ENCODE measurements at places on chromosomes 13 and 19.

DNA sequence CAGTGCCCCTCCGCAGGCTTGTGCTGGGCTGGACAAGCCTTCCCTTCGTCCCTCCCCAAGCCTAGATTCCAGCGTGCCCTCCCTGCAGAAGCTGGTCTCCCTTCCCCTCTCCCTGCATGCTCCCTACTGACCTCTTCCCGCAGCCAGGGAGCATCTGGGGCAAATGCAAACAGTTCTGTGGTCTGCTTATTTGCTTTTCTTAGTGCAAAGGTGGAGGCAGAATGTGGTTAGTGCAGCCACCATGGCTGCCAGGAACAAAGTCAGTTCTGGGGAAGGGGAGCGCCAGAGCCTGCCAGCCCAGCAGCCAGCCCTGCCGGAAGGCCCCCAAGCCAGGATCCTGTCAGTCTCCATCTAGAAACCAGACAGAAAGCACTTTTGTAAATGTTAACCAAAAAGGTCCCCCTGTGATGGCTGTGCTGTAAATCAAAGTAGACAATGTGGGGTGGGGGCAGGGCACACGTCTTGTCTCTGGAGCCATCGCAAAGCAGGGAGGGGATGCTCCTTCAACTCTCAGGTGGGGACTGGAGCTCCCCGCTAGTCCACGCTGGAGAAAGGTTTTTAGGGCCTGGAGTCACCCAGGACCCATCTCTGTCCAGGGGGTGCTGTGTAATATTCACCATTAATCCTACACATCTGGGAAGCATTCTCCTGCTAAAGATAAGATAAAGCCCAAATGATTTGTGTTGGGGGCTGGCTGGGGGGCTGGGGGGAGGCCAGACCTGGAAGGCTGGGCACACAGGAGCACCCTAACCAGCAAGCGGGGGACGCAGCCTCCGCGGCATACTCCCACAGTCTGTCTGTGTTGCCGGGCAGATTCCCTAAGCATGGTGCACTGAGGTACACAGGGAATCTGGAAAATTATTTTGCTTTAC is 30.9 kb downstream of the SERP2 start:
- DNase-seq: no peak

- no peak for DNase-seq
Measured at GRCh38 chr19:55536951-55537740, at the start of gene SBK2. Gene SBK2, minus strand, starts transcription at chr19:55537133. Its CDS starts 839 bp downstream, at chr19:55536294.

DNA sequence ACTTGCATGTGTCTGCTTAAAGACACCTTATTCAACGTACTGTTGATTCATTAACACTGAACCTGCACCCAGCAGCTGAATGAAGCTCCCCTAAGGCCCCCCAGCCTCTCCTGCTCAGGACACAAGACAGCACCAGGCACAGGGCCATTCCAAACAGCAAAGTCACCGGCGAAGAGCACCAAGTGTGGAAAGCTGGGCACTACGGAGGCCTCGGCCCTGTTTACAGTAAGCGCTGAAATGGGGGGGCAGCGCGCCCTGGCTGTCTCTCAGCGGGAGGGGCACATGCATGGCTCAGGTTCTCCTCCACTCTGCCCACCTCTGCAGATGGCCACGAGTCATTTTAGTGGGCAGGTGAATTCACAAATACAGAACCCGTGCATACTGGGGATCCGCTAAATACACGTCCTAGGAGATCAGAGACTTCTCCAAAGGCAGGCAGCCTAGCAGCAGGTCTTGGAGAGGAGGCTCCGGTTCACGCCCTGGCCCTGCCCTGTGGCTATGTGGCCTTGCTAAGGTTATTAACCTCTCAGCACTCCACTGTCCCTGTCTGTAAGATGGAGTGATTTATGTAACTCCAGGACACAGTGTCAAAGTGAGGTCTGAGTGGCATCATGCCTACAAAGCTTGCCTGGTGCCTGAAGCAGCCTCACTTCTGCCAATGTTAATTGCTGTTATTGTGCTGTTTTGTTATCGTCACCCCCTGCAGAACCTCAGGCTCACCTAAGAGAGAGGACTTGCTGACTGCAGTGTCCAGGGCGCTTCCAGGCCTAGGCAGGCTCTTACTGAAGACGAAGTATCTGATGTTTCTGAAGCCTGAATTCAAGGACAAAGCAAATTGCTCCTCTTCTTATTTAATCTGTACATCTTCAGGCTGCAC is 207.4 kb upstream of the SOX1 start:
- DNase-seq: no peak

GRCh38 chr13:99467764-99468163 is 33.5 kb upstream of the TM9SF2 start:
- no peak for DNase-seq

DNA sequence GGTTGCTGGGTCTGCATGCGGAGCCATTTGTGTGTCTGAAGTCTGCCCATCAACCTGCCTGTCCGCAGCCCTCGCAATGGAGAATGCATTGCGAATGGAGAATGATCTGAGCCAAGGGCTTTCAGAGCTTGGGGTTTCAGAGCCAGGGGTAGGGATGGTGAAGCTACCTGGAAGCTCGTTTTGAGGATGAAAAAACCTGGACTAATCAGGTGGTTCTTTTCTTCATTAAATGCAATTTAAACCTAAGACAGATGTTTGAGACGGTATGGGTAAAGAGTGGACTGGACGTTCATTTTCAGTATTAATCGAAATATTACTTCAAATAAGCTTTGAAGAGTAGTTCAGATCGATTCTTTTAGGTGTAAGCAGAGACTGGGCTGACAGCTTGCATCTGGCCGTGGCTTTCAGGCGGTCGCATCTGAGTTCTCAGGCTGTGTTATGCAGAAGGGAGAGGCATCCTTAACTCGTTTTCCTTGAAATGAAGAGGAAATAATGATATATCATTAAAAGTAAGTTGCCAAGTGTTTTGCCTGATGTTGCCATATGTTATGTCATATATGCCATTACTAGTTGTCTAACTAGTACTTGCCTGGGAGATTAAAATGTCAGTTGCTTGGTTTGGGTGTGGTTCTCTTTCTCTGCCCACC is 801 bp downstream of the MCF2L start:
- DNase-seq: no peak

DNA sequence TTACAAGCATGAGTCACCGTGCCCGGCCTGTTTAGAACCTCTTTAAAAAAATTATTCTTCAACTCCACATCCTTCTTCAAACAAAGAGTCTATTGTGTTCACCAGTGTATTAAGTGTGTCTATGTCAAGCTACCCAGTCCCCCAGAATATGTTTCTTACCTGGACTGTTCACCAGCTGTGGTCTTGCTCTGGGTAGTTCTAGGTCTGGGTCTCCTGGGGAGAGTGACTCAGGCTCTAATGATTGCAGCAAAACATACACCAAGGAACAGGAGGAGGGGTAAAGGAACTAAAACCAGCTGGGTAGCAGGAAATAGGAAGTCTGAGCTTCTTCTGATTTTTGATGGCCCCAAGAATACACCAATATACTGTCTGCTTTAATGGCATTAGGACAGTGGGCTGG is at the start of gene FPR1:
Gene FPR1 (minus strand): TSS at position 224 of the 400 bp plus-strand sequence. CDS start 4,884 bp downstream, outside the sequence.
- DNase-seq: no peak

DNA sequence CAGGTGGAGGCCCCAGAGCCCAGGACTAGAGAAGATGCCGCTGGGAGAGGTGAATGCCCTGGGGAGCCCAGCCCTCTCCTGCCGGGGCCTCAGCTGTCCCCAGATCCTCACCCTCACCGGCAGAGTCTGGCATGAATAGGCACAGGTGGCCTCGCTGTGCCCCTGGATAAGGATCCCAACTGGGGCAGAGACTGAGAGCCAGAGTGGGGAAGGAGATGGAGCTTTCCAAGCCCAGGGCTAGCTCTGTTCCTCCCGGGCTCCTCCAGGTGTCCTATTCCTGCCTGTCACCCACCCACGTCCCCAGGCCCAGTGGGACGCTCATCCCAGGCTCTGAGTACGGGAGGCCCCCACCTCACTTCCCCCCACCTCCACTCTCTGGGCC is 16.5 kb downstream of the PRR36 start:
- peak; percentile 45 for DNase-seq

GRCh38 chr19:37975071-37975470 is 68.1 kb downstream of the SIPA1L3 start:
- DNase-seq: no peak

DNA sequence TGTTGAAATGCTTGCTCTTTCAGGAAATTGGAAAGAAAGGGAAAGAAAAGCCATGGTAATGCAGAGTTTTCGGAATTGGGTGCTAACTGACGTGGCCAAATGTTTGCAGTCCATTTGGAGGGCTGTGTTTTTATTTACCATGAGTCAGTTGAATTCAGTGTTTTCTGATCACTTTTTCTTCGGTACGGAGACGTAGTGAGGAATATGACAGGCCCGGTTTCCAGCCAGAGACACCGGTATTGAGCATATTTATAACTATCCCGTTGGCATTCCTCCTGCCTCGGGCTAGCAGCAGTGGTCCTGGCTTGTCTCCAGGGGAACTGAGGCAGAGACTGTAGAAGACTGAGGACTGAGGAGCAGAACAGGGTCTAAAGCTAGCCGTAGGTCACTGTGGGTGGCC is 1.0 kb downstream of the CDC16 start:
- DNase-seq: no peak

DNA sequence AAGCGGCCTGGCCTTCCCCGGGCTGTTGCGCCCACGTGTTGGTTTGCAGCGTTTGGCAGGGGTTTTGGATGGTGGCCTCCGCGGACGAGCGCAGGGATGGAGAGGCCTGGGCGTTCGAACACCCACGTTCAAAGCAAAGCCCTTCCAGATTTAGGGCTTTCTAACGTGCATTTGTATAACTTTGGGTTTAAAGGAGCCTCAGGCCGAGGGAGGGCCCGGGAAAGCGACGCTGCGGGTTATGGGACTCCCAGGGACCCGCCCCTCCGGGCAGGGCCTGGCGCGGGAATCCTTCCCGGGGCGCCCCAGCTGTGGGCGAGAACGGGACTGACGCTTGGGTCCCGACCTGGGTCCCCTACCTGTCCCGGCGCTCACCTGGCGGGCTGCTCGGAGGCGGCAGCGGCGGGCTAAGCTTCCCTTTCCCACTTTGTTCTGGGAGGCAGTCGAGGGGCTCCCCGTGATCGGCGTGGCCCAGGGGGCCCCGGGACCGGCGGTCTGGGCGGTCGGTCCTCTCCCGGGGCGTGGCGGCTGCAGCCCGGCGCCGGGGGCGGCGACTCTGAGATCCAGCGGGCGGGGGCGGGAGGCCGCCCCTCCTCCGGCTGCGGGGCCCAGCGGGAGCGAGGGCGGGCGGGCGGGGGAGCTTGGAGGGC is at the start of gene FBXO17:
Gene FBXO17 (minus strand): TSS at position 529 of the 647 bp plus-strand sequence. CDS start 25,423 bp downstream, outside the sequence.
- peak; percentile 83 for DNase-seq

Data from left forelimb (tissue), 1 donor.